ENCODE measurements at places on chromosomes 6 and 20.

- no peak for DNase-seq
Observed at GRCh38 chr6:159105716-159106115, 60.9 kb upstream of the TAGAP start.

- DNase-seq, result no peak
Observed at GRCh38 chr6:142381845-142382378, 80.1 kb downstream of the ADGRG6 start.

GRCh38 chr6:20116792-20117191 is 95.5 kb downstream of the MBOAT1 start:
- DNase-seq, result no peak

DNA sequence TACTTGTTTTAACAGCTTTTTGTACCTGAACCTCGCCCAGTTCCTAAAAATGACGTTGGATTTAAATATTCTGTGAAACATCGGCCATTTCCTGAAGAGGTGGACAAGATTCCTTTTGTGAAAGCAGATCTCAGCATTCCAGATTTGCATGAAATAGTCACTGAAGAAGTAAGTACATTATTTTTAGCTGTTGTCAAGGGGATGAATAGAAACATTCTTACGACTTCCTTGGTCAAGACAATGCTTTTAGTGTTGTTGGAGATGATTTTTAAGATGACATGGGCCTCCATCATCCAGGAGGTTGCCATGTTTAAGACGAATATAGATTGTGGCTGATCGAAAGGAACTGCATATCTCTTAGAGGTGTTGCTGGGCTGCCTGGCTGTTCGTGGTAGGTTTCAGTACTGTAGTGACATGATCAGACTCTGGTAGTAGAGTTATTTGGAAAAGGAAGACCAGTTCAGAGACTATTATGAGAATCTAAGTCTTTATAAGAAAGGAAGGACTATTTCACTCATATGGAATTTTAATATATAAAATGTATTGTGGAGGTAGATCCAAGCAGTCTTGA is 29.9 kb upstream of the ADIG start:
- no peak for DNase-seq

- no peak for DNase-seq
Observed at GRCh38 chr6:157994125-157994795, 12.6 kb downstream of the SYNJ2 start.

DNA sequence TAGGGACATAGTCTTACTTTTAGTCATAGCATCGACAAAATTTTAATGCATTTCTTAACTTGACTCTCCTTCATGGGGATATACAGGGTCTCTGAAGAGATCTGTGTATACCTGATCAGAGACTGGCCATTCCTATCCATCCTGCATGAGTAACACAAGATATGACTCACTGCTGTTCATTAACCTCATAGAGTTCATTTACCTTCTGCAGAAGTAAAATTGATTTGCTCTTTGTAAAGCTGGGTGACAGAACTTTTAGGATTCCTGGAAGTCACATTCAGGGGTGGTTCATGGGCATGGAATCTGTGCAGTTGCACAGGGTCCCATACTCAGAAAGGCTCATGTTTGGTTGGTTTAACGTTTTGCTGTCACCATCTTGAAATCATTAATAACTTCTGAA is 53.2 kb downstream of the PDE7B start:
- DNase-seq, result no peak

- DNase-seq, result peak; percentile 61
Observed at GRCh38 chr6:33869826-33870423, 66.1 kb upstream of the MLN start.

- no peak for DNase-seq
Observed at GRCh38 chr6:144008846-144009245, 787 bp upstream of the PLAGL1 start.

DNA sequence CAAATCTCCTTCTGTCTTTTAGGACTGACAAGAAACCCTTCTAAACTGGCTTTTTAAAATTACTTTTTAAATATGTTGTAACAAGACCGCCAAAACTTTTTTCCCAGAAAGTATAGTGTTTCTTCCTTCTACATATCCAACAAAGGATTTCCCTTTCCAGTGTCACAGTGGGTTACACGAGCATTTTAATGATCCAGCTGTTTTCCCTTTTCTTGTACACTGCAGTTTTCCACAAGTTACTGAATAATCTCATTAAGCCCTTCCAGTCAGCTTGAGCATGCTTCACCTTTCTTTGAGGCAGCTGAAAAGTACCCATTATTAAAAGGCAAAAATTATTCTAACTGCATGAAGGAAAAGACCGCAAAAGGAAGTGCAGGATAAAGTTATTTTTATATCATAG is 48.6 kb downstream of the CD24 start:
- no peak for DNase-seq

DNA sequence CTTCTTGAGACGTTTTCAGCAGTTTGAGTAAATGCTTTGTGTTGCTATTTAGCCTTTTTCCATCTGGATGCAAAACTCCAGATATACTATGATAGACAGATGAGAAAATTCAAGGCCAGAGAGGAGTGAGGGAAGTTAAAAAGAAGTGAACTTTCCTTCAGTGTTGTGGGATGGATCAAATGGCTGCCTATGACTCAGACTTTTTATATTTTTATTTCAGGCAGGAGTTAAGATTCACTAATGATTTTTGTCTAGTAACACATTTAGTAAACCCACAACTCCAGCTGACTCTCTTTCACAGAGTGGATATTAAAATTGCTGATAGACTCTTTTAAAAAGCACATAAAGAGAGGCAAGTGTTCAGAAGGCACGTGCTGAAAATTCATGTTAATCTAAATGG is 23.2 kb upstream of the PTCHD4 start:
- DNase-seq, result no peak

- no peak for DNase-seq
Observed at GRCh38 chr6:14951704-14952103, 294.2 kb upstream of the JARID2 start.

DNA sequence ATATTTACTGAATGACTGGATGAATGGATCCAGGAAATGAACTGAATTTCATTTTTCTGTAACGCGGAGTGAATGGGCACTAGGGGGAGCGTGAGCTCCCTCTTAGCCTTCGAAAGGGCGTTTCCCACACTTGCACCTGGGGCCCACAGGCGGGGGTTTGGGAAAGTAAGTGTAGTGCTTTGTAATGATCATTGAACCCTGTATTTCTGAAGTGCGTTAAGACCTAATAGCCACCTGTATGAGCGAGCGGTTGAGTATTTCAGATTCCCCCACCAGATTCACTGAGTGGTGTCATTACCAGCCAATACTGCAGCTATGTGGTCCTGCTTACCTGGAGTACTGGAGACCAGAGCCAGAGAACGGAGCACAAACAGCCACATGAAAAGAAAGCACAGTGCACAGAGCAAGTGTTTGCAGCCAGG is 10.5 kb downstream of the SYTL3 start:
- DNase-seq, result peak; percentile 80

GRCh38 chr20:23700931-23701330 is 12.1 kb upstream of the CST4 start:
- no peak for DNase-seq

All from GM23338 (cell line).